Activated CD4-positive, alpha-beta memory T cell treated with anti-CD3 and anti-CD28 coated beads for 36 hours (primary cell): ENCODE measurements at places on chromosomes 1 and 21. TPM values are rescaled to one million over a fixed set of nuclear protein-coding genes. Genes with fewer than 3 reads are reported as not detected.

The LAD1 gene
- total RNA-seq = not detected

The PDIK1L gene
- 14.9 TPM for total RNA-seq

The HUNK gene
- total RNA-seq = 0.17 TPM

The EDN2 gene
- total RNA-seq = not detected

The TSNAX gene
- total RNA-seq = 36.4 TPM

The CLCA1 gene
- total RNA-seq = not detected

The ALDH4A1 gene
- total RNA-seq = 7.2 TPM

The DCST2 gene
- total RNA-seq = 1.3 TPM

DNA sequence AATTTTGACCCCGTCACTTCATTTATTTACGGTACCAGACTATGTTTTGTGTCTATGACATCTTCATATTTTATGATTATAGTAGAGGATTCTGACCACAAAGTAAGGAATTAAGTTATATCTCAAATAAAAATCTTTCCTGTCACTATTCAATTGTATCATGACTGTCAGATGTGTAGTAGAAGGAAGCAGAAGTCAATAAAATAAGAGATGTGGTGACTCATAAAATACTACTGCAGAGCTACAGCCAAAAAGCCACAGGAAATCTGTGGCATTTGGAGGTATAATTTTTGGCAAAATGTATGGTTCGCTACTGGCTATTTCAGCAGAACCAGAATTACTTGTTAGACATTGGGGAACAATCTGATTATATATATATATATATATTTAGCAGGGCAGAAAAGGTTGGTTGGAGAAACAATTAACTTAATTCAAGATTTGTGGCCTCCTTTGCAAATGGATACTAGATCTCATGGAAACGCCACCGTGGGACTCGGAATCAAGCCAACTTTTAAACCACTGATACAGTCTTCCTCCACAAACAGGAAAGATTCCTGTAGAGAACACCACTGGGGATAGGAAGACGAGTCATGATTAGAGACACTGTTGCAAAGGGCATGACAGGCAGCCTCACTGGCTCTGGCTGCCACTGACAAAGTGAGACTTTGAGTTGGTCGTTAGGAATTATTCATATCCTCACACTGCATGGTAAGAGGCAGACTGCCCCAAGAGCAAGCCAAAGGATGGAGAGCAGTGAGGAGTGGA is 5.1 kb downstream of the FCRL2 start:
- DNase-seq = no peak

GRCh38 chr21:23152130-23152529 is 2153.9 kb downstream of the NCAM2 start:
- no peak for DNase-seq

GRCh38 chr1:206842854-206843253 is 22.6 kb upstream of the IL20 start:
- DNase-seq = no peak

- no peak for DNase-seq
Observed at GRCh38 chr1:202221911-202222909, 28.6 kb downstream of the LGR6 start.

DNA sequence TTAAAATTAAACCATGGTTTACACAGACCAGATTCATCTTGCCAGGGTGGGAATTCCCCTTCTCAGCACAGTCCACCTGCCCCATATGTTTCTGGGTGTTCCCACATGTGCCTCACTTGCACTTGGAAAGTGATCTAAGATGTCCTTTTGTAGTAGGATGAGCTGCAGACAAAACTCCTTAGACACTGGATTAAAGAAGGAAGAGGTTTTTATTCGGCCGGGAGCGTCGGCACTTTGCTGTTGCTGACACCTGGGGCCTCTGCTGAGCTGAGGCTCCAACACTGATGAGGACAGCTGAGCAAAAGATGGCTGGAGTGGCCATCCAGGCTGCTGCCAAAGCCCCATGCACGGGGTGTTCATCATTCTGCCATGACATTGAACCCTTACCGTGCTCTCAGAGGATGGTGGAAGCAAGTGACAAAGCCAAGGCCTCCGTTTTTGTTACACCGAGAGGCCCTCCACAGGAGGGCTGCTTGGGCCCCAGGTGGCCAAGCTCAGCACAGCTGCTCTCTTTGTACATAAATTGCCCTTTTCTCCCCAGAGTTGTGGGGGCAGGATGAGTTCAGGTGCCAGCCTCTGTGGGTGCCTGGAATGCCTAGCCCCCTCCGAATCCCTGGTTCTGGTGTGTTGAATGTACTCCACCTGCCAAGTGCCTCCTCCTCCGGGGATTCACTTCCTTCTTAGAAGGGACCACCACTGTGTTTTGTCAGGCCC is 7.3 kb upstream of the ACOT11 start:
- no peak for DNase-seq

DNA sequence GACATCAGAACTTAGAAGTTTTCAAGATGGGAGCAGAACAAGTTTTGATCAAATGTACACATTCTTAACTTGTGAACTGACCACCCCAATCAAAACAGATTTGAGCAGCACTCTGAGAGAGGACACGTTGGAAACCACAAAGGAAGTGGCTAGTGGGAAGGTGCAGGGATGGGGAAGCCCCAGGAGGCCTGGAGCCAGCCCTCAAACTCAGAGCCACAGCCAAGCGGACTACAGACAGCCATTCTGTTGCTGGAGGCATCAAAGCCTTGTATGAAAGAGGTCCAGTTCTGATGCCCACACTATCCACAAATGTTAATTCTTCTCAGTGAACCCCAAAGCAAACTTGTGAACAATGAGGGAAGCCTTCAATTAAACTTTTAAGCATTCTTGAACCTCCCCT is 143.6 kb upstream of the RAB4A start:
- peak; percentile 63 for DNase-seq

GRCh38 chr1:207499573-207499972 is 3.6 kb downstream of the CR1 start:
- peak; percentile 80 for DNase-seq

- DNase-seq = no peak
Observed at GRCh38 chr21:45447821-45448220, 42.9 kb downstream of the COL18A1 start.

DNA sequence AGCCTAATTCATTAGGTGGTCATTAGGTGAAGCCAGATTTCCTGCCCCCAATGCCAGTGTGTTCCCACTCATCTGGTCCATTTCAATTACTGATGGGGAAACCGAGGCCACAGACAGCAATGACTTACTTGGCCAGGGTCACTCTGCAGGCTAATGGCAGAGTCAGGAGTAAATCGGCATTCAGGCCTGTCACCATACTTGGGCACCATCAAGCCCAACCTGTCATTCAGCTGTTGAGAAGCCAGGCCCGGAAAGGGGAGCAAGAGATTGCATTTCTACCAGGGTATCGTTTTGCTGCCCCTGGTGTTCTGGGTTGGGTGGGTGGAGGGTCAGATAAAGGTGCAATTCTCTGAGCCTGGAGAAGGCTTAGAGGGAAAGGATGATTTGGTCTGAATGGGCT is 8.0 kb upstream of the TMEM61 start:
- DNase-seq = no peak

GRCh38 chr1:91584878-91585277 is 84.2 kb downstream of the CDC7 start:
- DNase-seq = no peak

DNA sequence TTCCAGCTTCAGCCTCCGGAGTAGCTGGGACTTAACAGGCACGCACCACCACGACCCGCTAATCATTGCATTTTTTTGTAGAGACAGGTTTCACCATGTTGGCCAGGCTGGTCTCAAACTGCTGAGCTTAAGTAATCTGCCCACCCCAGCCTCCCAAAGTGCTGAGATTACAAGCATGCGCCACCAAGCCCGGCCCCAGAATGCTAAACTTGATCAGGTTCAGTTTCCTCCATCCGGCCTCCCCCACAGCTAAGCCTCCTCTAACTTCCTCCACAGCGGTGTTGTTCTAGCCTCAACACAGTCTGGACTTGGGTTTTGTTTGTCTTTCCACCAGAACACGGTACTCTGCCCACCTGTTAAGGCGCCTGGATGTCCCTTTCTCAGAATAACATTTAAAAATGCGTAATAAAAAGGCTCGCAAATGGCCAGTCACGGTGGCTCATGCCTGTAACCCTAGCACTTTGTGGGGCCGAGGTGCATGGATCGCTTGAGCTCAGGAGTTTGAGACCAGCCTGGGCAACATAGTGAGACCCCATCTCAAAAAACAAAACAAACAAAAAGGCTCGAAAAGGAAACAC is 2.4 kb downstream of the PARP1 start:
- peak; percentile 54 for DNase-seq

DNA sequence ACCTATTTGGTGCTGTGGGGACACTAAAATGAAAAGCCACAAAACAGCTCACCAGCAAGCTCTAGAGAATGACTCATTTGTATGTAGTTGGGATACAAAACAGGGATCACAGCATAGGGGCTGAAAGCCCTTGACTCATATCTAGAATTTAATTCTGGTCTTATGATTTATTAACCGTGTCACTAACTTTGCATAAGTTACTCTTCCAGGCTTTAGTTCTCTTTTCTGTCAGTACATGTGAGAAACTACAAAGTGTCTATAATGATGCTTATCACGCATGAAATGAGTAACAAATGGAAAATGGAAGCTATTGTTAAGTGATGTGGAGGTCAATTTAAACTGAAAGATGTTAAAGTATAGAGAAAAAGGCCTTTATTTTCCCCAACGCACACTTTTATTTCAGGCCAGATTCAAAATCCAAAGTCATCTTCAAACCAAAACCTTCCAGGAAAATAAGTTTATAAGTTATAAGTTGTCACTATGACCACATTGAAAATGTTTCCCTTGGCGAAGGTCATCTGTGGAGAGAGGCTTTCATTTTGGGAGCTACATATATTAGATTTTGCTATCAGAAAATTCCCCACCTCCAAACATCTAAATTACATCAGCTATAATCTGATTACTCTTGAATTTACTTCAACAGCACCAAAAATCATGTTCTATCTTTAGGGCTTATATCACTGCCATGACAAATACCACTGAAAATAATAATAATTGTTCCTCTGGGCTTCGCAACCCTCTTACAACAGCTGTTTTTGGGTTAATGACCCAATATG is 430.5 kb downstream of the MRPL39 start:
- DNase-seq = no peak

GRCh38 chr21:34243562-34243961 is 120.2 kb upstream of the KCNE2 start:
- peak; percentile 47 for DNase-seq

GRCh38 chr21:40595806-40596205 is 251.2 kb downstream of the DSCAM start:
- no peak for DNase-seq

- DNase-seq = no peak
Observed at GRCh38 chr1:178579562-178579961, 66.7 kb downstream of the TEX35 start.

DNA sequence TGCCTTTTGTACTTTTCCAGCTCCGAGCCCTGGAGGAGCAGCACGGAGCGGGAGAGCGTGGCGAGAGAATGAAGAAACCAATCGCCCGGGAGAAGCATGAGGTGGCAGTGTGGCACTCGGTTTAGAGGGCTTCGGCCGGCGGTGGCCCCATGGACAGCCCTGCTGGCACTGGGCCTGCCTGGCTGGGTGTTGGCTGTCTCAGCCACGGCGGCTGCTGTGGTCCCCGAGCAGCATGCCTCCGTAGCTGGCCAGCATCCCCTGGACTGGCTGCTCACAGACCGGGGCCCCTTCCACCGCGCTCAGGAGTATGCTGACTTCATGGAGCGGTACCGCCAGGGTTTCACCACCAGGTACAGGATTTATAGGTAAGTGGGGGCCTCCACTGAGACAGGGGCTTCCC is 59.0 kb downstream of the BRINP2 start:
- no peak for DNase-seq

DNA sequence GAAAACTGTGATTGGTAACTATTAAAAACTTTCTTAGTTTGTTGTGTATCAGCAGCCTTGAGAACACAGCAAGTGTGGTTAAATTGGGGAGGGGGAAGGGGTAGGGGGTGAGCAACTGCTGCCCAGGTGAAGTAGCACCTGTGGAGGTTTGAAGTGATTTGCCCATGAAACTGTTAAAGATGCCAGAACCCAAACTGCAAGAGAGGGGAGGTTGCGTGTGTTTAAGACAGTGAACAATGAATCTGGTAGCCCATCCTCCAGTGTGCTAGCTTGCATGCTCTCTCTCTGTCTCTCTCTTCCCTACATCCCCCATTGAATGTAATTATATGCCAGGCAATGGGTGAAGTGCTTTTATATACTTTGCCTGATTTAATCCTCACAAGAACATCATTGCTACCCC is 154.7 kb downstream of the RUNX1 start:
- DNase-seq = no peak

DNA sequence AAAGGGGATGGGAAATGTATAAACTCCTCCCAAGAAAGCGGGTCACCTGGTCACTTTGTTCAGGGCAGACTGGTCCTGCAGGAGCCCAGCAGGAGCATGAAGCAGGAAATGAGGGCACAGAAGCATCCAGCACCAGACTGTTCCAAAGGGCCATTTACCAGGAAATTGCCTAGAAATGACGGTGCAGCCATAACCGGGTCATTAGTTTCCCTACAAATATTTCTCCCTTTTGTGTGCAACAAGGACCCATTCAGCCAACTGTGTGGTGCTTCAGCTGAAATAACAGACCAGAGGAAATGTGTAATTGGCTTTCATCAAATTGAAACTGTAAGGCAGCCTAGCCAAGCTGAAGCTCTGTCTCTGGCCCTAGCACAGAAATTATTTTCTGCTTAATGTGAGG is 7.6 kb upstream of the CTTNBP2NL start:
- no peak for DNase-seq

- DNase-seq = no peak
Observed at GRCh38 chr1:48807554-48808260, 31.0 kb upstream of the BEND5 start.

GRCh38 chr1:54404939-54405897 is 976 bp downstream of the SSBP3 start:
- peak; percentile 23 for DNase-seq

DNA sequence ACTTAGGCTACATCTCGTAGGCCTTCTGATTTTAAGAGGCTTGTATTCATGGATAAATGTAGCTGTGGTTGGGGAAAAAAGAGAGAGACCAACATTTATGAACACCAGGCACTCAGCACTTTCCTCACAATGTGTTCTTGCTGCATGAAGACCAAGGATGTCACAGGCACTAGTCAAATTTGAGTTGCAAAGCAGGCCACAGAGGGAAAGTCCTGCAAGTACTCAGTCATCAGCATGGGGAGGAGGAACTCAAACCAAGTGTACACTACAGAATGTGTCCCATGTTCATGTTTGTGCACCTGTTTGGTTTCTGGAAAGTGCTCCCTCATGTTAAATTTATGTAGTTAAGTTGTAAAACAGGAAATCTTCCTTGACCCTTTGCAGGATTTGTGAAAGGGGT is 8.7 kb upstream of the MAP3K7CL start:
- DNase-seq = no peak
